ENCODE measurements at places on chromosomes 11 and 22.

GRCh38 chr22:31922534-31922933, 21.8 kb upstream of the YWHAH start:
- no peak for DNase-seq

GRCh38 chr11:16738947-16739815, 734 bp downstream of the C11orf58 start:
- no peak for DNase-seq

DNA sequence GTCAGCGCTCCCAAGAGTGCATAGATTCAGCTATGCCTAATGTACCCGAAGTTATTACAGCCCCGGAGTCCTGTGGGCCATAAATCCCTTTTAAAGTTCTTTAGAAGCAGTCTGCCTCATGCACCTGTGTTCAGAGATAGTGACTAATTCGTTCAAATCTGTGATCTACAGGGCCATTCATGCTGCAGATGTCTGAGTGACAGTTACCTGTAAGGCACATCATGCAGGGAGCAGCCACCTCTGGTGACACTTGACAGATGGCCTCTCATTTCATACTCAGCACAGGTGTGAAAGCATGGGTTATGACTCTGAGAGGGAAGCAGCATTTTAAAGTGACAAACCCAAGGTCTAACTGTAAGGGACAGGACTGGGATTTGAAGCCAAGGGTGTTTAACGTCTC, 2.4 kb upstream of the E2F8 start:
- DNase-seq, result no peak

GRCh38 chr11:92225568-92226330, 1.1 kb downstream of the FAT3 start:
- DNase-seq, result no peak

DNA sequence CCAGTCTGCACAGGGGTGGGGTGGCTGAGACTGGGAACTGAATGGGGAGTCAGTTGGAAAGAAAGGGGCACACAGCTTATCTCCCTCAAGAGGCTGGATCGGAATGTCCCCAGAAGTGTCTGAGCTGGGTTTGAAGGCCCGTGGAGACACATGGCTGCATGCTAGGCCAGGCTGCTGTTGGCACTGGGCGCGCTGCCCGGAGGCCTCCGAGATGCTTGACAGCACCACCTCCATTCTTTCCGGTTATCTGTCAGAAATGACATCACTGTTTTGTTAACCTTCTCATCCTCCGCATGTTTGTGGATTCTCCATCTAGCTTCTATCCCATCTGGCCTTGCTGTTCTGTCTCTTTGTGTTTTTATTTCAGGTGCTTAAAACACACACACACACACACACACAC, 85.5 kb downstream of the APIP start:
- DNase-seq, result no peak

DNA sequence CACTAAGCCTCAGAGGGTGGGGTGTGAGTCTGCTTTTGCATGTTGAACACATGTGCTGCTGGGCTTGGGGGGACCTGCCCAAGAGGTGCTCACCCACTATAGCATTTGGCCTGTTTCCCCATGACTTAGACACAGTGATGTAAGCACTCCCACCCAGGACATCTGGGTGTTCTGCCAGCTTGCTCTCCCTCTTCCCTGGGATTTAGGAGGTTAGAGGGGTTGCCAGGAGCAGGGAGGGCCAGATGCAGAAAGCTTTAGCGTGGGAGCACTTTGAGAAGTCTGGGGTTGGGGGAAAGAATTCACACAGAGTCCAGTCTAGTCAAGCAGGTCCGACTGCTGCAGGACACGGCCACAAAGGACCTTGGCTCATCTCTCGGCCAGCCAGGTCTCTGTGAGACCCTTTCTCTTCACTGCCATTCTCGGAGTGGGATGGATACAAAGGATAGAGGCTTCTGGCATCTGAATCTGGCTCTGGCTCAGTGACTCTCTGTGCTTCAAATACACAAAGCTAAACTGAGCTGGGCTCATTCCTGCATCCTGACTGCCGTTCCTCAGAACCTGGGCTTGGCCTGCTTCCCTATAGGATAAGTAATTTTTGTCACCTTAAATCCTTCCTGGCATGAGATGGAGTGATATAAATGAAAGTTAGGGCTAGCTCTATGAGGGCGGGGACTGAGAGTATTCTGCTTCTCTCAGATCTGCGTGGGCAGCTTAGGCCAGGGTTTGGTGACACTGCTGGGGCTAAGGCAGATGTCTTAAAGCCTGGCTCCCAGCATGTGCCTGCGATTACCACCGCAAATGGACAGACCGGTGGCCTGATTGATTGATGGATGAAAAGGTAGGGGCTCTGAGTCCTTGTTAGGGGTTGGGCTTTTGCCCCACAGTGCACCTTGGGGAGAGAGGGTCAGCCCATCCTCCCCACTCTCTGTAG, 14.5 kb downstream of the USP2 start:
- DNase-seq, result no peak

- DNase-seq, result no peak
Measured at GRCh38 chr11:130636722-130637464, 188.4 kb downstream of the ADAMTS15 start.

- DNase-seq, result no peak
Measured at GRCh38 chr22:34587357-34588356, 478.3 kb upstream of the ISX start.

Measured in CD4-positive, alpha-beta T cell treated with Interleukin-2 at 100 ng/mL for 4 hours (primary cell).